H9 (cell line): ENCODE measurements at places on chromosomes 1 and 21.
A peak's percentile ranks its signal among the peaks of the same experiment; 100 is the strongest.

DNA sequence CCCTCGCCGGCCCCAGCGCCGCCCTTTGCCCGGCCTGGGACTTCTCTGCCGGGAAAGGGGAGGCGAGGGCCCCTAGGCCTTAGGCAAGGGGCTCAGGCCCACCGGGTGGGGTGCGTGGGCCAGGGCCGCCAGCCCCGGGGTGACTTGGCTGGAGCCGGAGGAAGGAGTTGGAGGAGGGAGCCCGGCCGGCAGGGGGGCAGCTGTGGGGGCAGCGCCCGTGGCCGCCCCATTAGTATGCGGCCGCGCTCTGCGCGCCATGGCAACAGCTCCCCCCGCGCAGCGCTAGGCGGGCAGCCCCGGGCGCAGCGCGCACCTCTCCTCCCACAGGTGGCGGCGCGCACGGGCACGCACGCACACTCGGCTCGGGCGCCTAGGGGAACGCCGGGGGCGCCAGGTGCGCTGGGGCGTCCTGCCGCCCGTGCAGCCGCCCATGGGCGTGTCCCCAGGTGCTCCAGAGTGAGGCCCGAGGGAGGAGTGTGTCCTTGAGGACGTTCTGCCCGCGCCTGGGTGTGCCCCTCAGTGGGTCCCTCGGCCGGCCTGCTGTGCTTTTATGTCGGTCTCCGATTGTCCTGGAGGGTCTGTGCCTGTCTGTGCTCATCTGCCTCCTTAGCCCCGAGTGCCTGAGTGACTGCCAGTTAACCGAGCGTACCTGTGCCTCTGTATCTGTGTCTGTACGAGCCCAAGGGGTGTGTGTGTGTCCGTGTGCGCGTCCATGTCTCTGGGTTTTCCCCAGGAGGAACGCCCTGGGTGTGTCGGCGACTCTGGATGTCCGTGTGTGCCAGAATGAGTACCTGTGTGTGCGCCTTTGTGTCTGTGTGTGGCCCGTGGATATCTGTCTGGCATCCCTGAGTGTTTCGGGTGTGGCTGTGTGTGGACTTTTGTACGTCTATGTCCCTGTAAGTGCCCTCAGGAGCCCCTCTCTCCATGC, 38.2 kb upstream of the WASF2 start:
- H3K27ac ChIP-seq: no peak overlapping the region
- H3K4me1 ChIP-seq: peaks cover 10% of the 10 kb centered on the region
- H3K27me3 ChIP-seq: no peaks in the 10 kb centered on the region
- DNase-seq: peak; percentile 73
- H3K36me3 ChIP-seq: peaks cover 1% of the 10 kb centered on the region; the same call in 1 of the 2 replicates

GRCh38 chr1:181100015-181100905, 11.8 kb downstream of the IER5 start:
- H3K4me1 ChIP-seq: peaks cover 19% of the 10 kb centered on the region; the same call in 1 of the 2 replicates
- H3K36me3 ChIP-seq: no peaks in the 10 kb centered on the region
- peaks cover 12% of the 10 kb centered on the region; the same call in 1 of the 2 replicates for H3K27me3 ChIP-seq
- no peak overlapping the region for H3K27ac ChIP-seq

- H3K36me3 ChIP-seq: 0 out of 2 replicates have a peak, but pooled peaks cover 4% of the 10 kb centered on the region
- H3K27me3 ChIP-seq: no peaks in the 10 kb centered on the region; the same call in none of the 2 replicates
- no peaks in the 10 kb centered on the region for H3K4me1 ChIP-seq
- H3K4me3 ChIP-seq: no peak overlapping the region
These were observed 71.7 kb upstream of the SIM2 start for GRCh38 chr21:36627242-36627641.

DNA sequence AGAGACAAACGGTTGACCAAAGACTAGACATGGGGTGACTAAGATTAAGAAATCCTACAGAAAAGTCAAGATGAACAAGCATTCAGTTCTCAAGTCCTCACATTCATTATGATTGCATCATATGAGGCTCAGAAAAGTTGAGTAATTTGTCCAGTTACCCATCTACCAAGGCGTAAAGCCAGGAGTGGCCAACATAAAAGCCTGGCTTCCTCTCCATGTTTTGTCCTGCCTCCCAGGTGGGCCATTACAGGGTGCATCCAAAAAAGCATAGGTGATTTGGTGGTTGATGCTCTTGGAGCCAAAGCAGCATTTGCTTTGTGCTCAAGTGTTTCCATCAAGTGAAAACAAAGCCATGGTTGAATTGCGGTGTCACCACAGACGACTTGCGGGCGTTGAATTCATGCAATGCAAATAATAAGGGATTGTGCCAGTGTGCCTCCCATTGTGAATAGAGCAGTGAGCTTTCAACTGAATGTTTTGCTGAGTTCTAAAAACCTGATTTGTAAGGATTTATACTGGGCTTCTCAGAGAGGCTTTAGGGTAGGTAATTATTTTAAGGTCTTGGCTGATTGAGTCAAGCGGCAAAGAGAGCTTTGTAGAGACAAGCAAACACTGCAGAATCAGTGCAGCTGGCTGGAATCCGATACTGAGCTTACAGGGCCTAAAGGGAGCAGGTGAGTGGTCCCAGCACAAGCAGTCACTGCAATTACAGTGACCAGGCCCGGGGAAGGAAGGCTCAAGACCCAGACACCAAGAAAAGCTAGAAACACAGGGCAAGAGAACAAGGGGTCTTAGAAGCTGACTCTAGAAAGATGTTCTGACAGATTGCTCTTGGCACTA, 54.1 kb downstream of the KCNJ15 start:
- H3K27me3 ChIP-seq: no peaks in the 10 kb centered on the region; the same call in 1 of the 2 replicates
- no peak overlapping the region for H3K4me3 ChIP-seq
- no peak for DNase-seq
- no peak overlapping the region for H3K27ac ChIP-seq
- H3K4me1 ChIP-seq: no peaks in the 10 kb centered on the region

DNA sequence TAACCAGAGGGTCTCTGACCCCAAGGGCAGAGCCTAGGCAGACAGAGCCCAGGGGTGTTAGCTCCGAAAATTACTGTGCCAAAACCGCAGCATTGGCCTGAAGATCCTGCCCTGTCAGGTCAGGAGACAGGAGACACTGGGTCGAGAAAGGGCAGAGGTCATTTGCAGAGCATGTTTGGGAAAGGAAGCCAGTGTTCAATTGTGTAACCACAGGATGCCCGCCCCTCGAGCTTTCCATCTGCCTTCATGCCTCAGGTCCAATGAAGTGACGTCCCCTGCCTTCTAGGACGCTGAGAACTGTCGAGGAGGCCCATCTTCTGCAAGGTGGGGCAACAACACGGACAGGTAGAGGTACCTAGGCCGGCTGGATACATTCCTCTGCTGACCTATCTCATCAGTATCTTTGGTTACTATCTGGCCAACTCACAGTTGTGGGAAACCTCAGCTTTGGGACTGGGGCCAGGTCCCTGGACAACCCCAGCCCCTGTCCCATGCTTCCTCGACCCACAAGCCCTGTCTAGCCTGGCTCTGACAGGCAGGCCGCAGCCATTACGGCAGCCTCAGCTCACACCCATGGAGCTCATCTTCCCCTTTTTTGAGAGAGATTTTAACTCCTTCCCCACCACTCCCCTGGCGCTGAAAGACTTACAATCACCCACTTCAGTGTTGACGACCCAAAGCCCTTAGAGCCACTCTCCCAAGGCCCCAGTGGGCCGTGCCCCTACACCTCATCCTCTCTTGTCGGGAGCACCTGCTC, 1.3 kb downstream of the ARL8A start:
- no peak overlapping the region for H3K27ac ChIP-seq
- no peaks in the 10 kb centered on the region; the same call in 1 of the 2 replicates for H3K27me3 ChIP-seq

GRCh38 chr1:47843059-47843458, 154.1 kb downstream of the TRABD2B start:
- H3K36me3 ChIP-seq: no peaks in the 10 kb centered on the region
- no peaks in the 10 kb centered on the region for H3K27me3 ChIP-seq
- peaks cover 10% of the 10 kb centered on the region for H3K4me1 ChIP-seq
- H3K27ac ChIP-seq: no peak overlapping the region
- no peak for DNase-seq
- H3K4me3 ChIP-seq: no peak overlapping the region; the same call in 2 of the 3 replicates

DNA sequence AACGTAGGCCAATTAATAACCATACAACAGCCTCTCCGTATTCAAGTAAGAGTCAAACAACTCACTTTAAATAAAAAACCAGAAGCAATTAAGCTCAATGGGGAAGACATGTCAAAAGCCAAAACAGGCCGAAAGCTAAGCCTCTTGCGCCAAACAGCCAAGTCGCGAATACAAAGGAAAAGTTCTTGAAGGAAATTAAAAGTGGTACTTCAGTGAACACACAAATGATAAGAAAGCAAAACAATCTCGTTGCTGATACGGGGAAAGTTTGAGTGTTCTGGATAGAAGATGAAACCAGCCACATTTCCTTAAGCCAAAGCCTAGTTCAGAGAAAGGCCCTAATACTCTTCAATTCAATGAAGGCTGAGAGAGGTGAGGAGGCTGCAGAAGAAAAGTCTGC, 53.4 kb downstream of the SIPA1L2 start:
- H3K36me3 ChIP-seq: no peaks in the 10 kb centered on the region
- no peaks in the 10 kb centered on the region for H3K27me3 ChIP-seq
- no peak overlapping the region for H3K4me3 ChIP-seq
- DNase-seq: no peak

DNA sequence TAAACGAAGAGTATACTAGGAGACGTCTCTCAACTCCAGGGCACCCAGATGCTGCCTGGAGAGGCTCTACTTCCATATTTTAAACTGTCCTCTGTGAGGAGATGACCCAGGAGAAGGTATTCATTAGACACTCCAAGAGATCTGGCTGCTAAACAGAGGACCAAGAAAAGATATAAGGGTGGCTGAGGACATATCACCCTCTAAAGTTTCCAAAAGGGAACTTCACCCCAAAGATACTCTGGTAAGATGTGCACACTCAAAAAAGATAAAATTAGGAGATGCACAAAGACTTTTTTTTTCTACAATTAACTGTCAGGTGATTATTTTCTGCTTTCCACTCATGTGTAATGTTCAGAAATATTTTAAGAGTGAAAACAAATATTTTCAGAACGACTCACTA, 1.4 kb downstream of the ZNF670 start:
- no peak for DNase-seq
- no peak overlapping the region for H3K27ac ChIP-seq
- peaks cover 48% of the 10 kb centered on the region for H3K36me3 ChIP-seq
- H3K27me3 ChIP-seq: no peaks in the 10 kb centered on the region
- no peaks in the 10 kb centered on the region for H3K4me1 ChIP-seq

GRCh38 chr21:18499761-18500376, 96.3 kb upstream of the TMPRSS15 start:
- no peak overlapping the region for H3K27ac ChIP-seq
- no peaks in the 10 kb centered on the region for H3K27me3 ChIP-seq

DNA sequence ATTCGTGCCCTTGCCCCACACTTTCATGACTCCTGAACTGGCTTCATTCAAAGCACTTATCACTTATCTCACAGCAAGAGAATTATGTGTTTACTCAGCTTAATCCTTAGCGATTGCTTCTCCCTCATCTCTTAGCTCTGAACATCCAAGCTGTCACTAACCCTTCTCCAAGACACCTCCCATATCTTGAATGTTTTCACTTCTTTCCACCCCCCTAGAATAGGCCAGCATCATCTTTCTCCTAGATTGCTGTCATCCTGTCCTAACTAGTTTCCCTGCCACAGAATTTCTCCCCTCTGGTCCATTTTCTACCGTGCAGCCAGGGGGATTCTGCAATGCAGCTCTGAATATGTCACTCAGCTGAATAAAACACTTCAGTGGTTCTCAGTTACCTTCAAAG, 68.6 kb upstream of the SPATA6 start:
- DNase-seq: no peak
- no peaks in the 10 kb centered on the region for H3K4me1 ChIP-seq
- no peaks in the 10 kb centered on the region for H3K36me3 ChIP-seq
- H3K4me3 ChIP-seq: no peak overlapping the region

DNA sequence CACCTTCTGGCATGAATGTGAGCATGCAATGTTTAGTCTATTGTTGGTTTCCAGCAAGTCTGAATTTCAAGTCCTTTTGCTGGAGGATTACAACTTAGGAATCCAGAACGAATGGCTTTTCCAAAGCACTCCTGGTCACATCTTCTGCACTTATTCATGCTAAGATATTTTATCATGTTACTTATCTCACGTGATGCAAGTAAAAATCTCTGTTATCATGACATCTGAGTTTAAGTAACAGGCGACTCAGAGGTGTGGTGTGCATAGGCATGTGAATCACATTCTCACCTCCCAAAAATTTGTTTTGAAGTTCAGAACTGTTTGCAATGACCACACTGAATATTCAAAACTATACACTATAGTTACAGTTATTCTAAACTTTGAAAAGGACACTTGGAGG, 204.8 kb upstream of the FGGY start:
- H3K27ac ChIP-seq: no peak overlapping the region
- H3K4me3 ChIP-seq: no peak overlapping the region
- no peaks in the 10 kb centered on the region for H3K36me3 ChIP-seq
- peaks cover 4% of the 10 kb centered on the region; the same call in 1 of the 2 replicates for H3K4me1 ChIP-seq

DNA sequence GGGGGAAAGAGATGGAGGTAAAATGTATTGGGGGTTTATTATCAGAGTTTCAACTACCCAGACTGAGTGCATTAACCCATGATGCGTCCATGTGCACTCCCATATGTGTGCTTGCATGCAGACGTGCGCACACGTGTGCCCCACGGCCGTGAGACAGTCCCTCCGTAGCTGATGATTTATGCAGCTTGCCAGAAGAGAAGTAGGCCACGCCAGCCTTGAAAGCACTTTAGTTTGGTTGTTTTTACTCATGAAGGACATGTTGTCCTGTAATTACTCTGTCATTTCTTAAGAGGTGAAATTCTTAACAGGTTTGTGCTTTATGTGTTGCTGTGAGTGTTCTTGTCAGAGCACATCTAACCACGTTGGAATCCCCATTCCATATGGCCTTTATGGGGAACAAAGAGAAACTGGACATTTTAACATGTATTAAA, 467.8 kb downstream of the LMO4 start:
- no peaks in the 10 kb centered on the region for H3K4me1 ChIP-seq
- H3K36me3 ChIP-seq: no peaks in the 10 kb centered on the region
- DNase-seq: no peak
- no peak overlapping the region for H3K4me3 ChIP-seq
- no peaks in the 10 kb centered on the region for H3K27me3 ChIP-seq
- no peak overlapping the region for H3K27ac ChIP-seq

DNA sequence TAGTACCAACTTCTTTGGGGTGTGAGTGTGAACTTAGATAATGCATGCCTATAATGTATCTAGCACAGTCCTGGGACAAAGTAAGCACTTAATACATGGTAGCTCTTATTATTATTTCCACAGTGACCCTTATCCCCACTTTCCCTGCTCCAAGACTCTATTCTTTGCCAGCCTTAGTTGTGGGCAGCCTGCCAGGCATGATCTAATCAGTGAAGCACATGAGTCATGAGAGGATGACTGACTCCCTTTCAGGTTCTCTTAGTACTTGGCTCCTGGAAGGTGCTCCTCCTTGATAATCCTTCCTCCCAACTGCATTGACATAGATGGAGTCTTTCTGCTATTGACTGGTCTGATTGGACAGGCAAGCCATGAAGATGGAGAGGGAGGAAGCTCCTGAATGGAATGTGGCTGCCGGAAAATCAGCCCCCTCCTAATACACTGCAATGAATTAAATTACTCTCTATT, 17.4 kb upstream of the GNG12 start:
- no peak overlapping the region for H3K27ac ChIP-seq
- H3K27me3 ChIP-seq: no peaks in the 10 kb centered on the region
- no peaks in the 10 kb centered on the region for H3K36me3 ChIP-seq
- DNase-seq: no peak

- no peak overlapping the region for H3K27ac ChIP-seq
- H3K4me1 ChIP-seq: no peaks in the 10 kb centered on the region; the same call in 1 of the 2 replicates
- H3K36me3 ChIP-seq: no peaks in the 10 kb centered on the region
- peak; percentile 85 for DNase-seq
- no peaks in the 10 kb centered on the region for H3K27me3 ChIP-seq
These were observed 176.9 kb upstream of the LMO4 start for GRCh38 chr1:87151500-87152421.

GRCh38 chr1:228084325-228084724, 1.8 kb downstream of the ARF1 start:
- H3K36me3 ChIP-seq: peaks cover 10% of the 10 kb centered on the region
- no peak overlapping the region for H3K27ac ChIP-seq
- no peaks in the 10 kb centered on the region; the same call in 1 of the 2 replicates for H3K27me3 ChIP-seq
- peaks cover 6% of the 10 kb centered on the region for H3K4me1 ChIP-seq
- H3K4me3 ChIP-seq: peak overlapping the region; percentile 97
